Hematopoietic multipotent progenitor cell treated with erythropoietin and hydrocortisone succinate and interleukin-3 and kit ligand, for 6 days (in vitro differentiated cells): ENCODE measurements at places on chromosomes 7 and 10.
A peak's percentile ranks its signal among the peaks of the same experiment; 100 is the strongest.

DNA sequence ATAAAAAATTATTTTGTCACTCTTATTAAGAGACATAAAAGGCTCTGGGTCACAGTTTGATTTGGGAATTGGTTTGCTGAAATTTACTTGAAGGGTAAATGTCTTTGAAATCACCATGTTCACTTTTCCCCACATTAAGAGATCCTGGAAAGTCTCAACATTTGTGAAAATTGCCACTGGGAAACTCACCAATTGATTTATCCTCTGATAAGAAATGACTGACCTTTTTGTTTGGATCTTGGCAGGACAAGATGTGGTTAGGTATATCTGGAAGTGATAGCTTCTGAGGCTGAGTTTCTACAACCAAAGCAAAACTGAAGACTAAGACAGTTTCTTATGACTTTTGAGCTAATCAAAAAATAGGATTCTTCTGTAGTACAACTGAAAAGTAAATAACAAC, 107.1 kb upstream of the TMEM106B start:
- no peak for DNase-seq

GRCh38 chr7:24968165-24968564, 11.8 kb downstream of the OSBPL3 start:
- no peak for DNase-seq

GRCh38 chr10:110704906-110705476, 60.9 kb downstream of the RBM20 start:
- DNase-seq, result no peak

DNA sequence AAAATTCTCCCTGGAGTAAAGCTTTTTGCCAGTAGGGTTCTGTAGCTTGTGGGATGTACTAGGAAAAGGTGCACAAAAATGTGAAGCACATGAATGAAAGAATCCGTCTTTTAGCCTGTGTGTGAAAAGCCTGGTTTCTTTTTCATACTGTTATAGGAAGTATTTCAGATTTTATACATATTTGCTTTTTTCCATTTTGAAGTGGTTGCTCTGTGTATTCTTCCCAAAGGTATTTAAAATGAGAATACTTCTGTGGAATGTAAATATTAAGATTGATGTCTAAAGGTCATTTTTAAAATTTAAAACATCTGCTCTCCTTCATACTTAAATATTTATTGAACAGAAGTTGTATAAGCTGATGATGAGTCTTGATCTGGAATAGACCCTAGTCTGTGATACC, 96.8 kb downstream of the CDK14 start:
- DNase-seq, result no peak

DNA sequence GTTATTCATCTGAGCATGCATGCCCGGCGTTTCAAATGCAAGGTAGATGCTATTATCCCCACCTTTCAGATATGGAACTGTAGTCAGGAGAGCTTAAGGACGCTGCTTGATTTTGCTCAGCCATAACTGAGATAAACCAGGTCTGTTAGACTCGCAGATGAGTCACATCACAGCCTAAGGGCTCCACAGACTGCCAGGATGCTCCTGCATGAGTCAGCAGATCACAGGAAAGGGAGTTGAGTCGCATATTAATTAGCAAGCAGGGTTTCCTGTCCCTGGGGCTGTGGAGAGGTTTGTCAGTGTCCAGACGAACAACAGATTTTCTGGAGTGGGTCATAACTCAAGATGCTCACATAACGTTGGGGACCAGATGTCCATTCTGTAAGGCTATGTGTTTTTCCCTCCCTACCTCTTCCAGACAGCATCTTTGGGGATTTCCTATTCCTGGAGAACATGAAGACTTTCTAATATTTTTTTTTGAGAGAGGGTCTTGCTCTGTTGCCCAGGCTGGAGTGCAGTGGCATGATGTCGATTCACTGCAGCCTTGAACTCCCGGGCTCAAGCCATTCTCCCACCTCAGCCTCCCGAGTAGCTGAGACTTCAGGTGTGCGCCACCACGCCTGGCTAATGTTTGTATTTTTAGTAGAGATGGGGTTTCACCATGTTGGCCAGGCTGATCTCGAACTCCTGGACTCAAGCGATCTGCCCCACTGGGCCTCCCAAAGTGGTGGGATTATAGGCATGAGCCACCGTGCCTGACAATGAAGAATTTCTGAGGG, 36.7 kb downstream of the PFKFB3 start:
- peak; percentile 88 for DNase-seq

GRCh38 chr7:159022238-159022993, 122.3 kb downstream of the VIPR2 start:
- peak; percentile 22 for DNase-seq

- DNase-seq, result no peak
These were observed 180.0 kb upstream of the INHBA start for GRCh38 chr7:41882745-41883420.

DNA sequence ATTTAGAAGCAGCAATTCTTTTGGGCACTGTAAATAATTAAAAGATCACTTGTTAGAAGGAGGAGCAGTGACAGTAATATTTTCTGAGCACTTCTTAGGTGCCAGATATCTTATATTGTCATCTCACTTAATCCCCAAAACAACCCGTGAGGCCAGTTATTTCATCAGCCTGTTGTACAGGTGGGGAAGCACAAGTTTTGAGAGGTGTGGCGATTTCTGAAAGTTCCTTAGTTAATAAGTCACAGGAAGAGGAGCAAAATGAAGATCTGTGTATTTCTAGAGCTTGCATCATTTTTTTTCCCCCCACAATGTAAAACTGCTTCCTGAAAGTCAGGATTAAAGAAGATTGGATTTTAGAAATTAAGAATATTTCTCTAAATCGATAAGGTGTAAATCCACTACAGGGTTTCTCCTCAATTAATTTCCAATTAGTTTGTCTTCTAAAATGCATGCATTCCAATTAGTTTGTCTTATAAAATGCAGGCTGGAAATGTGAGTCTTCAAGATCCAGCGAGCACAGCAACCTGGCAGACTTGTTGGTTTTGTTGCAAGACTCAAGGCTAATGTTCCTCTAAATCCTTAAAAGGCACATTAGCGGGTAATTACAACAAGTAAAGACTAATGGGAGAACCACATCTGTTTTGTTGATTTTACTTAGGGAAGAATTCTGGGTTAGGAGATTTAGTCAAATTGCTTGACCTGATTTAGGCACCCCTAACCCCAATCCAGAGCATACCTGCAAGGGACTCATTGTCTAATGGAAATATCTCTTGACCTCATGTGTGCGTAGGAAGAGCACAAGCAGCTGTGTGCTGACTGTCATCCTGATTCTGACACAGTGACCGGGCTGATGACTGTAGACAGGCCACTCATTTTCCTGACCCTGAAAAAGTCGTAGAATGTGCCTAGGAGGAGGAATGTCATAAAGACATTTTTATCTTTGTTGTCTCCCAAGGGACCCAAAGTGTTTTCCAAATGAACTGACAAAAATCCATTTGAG, 272.0 kb downstream of the BAMBI start:
- DNase-seq, result no peak

- DNase-seq, result no peak
These were observed 320.0 kb upstream of the VWC2 start for GRCh38 chr7:49453486-49453885.

DNA sequence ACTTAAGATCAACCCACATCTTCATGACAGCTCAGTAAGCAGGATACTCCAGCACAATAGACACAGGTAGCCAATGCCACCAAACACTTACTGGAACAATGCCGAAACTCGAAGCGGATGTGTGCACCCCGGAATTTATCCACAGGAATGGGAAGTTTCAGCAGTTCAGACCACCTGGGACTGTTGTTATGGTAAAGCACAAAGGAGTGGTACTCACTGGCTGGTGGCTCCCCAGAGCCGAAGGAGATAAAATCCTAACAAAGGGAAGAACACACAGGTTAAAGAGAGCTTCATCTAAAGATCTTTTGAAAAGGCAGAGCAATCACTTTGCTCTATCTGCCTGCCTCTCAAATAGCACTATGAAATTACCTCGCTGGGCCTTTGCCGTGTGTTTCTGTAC, 305.9 kb downstream of the DOCK4 start:
- DNase-seq, result no peak

GRCh38 chr10:10930979-10931743, 86.5 kb upstream of the CELF2 start:
- DNase-seq, result no peak

DNA sequence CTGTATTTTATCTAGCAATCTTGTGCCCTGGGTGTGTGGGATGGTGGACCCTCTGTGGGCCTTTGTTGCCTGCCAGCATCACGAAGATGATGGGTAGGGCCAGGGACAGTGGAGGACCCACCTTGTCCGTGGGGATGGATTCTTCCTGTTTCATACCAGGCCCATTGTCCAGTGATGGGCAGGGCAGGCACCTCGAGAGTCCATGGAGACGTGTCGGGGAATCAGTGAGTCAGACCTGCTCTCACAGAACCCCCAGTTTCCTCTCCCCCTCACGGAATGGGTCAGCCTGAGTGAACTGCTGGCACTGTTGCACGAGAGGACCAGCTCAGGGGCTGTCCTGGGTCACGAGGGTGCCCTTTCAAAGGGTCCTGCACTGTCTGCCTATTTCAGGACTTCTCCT, 401.2 kb downstream of the RPS24 start:
- no peak for DNase-seq

- DNase-seq, result no peak
These were observed 22.0 kb downstream of the MBL2 start for GRCh38 chr10:52750629-52751028.

DNA sequence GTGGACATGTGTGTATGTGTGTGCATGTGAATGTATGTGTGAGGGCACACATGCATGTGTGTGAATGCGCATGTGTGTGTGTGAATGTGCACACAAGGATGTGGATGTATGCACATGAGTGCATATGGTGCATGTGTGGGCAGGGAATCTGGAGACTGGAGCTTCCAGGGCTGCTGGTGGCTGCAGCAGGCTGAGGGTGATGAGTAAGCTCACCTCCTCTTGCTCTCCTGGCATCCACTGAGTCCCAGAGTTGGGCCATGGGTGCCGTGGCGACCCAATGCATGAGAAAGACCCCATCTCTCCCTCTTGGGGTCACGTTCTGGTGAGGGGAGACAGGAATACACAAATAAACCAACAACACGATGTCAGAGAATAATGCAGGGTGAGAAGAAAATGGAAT, 33.3 kb upstream of the COL13A1 start:
- DNase-seq, result no peak

DNA sequence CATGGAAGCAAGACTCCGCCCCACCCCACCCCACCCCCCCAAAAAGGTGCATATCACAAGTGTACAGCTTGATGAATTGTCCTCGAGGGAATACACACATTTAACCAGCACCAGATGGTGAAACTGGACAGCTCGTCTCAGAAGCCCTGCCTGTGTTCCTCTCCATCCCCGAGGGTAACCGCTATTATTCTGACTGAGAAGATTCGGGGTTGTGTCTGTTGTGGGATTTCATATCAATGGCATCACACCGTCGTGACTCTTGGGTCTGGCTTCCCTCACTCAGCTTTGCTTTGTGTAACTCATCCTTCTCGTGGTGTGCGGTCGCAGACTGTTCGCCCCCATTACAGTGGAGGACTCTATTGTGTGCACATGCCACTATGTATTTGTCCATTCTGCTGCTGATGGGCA, 18.9 kb downstream of the PODXL start:
- no peak for DNase-seq

DNA sequence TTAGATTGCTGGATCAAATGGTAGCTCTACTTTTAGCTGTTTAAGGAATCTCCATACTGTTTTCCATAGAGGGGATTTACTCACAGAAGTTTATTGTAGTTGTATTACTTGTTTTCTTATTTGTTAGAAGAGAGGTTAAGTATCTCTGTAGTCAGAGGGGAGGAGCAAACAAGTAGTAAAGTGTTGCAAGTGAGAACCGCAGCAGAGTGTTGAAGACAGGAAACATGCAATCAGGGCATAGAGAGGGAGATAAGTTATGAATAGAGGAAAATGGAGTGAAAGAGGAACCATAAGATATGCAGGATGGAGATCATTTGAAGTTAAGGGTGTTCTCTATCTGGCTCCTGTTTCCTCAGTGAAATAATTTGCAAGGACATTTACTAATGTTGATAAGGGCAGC, 331.4 kb upstream of the TMEM229A start:
- DNase-seq, result peak; percentile 1

DNA sequence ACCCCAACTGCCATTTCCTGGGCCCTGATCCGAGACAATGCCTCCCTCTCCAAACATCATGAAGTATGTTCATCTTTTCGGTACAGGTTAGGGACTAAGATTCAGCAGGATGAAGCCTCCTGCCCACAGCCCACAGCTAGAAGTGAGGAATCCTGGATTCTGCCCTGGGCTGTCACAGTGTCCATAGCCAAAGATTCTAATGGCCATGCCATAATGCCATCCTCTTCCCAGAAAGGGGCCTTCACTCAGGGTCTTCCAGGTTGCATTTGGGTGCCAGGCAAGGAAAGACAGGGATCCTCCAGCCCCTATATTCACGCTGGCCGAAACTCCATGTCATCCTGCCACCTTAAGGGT, 15.7 kb upstream of the ZMIZ1 start:
- no peak for DNase-seq

DNA sequence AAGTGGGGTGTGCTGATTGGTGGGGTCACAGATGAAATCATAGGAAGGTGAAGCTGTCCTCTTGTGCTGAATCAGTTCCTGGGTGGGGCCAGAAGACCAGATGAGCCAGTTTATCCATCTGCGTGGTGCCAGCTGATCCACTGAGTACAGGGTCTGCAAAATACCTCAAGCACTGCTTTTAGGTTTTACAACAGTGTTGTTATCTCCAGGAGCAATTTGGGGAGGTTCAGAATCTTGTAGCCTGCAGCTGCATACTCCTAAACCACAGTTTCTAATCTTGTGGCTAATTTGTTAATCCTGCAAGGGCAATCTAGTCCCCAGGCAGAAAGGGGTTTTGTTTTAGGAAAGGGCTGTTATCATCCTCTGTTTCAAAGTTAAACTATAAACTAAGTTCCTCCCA, 17.0 kb upstream of the IFRD1 start:
- DNase-seq, result peak; percentile 77
